NCI-H1436 (cell line): ENCODE measurements at places on chromosomes 2 and 18.
A peak's percentile ranks its signal among the peaks of the same experiment; 100 is the strongest.

DNA sequence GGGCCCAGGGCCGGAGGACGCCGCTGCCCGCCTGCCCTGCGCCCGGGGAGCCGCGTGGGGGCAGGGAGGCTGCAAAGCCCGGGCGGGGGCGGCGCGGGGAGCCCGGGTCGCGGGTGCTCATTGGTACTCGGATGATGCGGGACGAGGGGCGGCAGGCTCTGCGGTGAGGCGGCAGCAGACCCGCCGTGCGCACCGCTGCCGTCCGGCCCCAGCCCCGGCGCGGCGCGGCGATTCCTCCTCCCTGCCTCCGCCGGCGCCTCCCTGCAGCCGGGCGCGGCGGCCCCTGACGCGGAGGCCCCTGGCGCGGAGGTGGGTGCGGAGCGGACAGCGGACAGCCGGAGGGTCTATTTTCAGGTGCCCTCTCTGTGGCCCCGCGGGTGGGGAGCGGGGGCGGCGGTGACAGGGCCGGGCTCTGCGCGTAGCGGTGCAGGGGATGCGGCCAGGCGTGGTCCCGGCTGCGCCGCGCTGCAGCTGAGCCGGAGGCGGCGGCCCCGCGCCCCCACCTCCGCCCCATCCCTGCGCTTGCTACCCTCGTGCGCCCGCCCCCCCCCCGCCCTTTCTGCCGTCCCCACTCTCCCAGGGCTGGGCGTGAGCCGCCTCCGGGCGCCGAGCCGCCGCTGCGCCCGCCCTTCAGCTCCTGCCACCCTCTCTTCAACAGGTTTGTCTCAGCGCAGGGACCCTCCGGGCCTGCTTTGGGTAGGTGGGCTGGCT lies 640 bp downstream of the SPTBN1 start:
- peak; percentile 64 for DNase-seq

DNA sequence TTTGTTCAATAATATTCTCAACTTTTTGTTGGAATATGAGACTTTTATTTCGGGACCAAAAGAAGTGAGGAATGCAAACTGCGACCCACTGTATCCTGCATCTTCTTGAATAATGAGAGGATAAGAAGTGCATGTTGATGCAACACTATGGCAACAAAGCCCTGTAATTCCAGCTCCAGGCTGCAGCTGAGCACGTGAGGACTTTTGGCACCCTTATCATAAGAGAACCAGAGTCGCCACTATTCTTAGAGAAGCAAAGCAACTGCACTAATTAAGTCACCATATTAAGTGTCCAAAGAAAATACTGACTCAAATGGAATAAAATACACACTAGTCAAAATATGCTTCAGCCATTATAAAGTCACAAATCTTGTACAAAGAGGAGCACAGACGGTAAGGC lies 65.8 kb downstream of the FAM210A start:
- DNase-seq: no peak

GRCh38 chr2:11344342-11344955 lies at the start of gene ROCK2:
Gene ROCK2, minus strand, starts transcription at chr2:11344636. Its CDS starts 500 bp downstream, at chr2:11344136.
- peak; percentile 69 for DNase-seq

DNA sequence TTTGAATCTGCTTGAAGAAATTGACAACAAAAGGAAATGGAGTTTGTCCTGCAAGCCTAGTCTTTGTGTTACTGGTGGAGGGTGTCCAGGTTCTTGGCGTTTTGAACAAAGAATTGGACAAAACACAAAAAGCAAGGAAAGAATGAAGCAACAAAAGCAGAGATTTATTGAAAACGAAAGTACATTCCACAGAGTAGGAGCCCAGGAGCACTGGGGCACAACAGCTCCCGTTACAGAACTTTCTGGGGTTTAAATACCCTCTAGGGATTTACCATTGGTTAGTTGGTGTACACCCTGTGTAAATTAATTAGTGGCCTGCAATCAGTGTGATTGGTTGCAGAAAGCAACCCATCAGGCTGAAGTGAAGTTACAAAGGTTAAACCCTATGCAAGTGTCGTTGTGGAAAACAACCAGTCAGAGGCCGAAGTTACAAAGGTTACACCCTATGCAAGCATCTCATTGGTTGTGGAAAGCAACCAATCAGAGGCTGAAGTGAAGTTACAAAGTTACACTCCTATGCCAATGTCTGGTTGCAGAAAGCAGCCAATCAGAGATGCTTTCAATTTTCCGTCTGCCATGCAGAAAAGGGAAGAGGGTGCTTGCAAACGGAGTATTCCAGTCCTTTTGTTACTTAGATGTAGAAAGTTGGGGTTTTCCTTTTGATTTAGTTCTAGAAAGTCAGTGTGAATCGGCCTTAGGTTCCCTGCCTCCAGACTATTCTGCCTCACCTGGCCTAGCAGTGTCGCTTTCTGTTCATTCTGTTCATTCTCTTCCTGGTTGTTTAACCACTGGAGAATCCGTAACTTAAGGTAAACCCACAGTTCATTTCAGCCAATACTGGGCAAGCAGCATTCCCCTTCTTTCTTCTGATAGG lies 47.6 kb upstream of the PTH2R start:
- DNase-seq: no peak

DNA sequence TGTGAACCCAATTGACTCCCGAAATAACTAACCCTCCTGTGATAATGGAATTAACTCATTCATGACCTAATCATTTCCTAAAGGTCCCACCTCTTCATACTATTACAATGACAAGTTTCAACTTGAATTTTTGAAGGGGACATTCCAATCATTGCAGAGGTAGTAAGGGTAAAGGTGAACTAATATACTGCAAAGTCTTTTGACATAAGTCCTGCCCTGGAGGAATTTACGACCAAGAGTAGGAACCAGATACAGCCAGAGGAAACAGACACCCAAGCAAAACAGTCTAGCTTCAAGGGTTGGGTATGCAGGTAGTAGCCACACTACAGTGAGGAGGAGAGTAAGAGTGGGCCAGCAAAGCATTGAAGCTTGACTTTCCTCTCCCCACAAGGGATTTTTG lies 1.2 kb upstream of the SRBD1 start:
- no peak for DNase-seq

DNA sequence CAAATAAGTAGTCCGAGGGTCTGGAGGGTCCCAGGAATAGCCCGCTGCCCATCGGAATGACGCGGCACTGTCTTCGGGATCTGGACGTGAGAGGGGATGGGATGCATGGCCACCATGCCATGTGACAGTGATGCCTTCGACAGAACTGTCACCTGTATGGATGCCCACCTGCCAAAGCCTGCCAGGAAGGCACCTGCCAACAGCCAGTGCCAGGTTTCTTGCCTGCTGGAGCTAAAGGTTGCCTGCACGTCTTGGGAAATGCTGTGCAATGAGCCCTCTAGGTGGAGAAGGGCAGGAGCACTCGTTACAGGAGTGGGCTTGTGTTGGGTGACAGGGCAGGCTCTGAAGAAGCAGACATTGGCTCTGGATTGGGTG lies 20.5 kb downstream of the GPR35 start:
- DNase-seq: no peak

GRCh38 chr2:237702441-237703391 lies 75.3 kb downstream of the LRRFIP1 start:
- no peak for DNase-seq

DNA sequence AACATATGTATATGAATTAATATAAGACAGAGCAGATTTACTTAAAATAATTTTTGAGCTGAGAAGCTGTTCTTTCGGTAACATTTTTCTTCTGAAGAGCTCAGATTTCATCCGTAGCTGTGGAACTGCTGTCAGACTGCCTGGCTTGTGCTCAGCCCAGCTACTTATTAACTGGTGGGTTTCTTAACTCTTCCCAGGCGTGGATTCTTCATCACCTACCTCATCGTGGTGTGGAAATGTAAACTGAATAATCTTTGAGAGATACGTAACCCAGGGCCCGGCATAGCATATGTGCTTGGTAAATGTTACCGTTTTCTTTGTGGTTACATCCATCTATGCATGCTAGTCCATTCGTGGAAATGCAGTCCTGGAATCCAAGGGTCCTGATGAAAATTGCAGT lies 145.0 kb downstream of the MCFD2 start:
- no peak for DNase-seq

DNA sequence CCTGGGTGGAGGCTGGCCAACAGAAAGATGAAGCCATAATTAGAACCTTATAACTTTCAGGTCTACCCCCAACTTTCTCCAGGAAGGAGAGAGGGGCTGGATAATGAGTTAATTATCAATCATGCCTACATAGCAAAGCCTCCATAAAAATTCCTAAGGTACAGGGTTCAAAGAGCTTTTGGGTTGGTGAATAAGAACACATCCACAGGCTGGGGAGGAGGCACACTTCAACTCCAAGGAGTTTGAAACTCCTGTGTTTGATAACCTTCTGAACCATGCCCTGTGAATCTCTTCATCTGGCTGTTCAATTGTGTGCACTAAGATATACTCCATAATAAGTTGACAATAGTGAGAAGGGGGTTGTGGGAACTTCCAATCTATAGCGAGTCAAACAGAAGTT lies 552.3 kb downstream of the TDRD15 start:
- no peak for DNase-seq

- DNase-seq: no peak
These were observed 85.5 kb downstream of the SOWAHC start for GRCh38 chr2:109699646-109700045.

DNA sequence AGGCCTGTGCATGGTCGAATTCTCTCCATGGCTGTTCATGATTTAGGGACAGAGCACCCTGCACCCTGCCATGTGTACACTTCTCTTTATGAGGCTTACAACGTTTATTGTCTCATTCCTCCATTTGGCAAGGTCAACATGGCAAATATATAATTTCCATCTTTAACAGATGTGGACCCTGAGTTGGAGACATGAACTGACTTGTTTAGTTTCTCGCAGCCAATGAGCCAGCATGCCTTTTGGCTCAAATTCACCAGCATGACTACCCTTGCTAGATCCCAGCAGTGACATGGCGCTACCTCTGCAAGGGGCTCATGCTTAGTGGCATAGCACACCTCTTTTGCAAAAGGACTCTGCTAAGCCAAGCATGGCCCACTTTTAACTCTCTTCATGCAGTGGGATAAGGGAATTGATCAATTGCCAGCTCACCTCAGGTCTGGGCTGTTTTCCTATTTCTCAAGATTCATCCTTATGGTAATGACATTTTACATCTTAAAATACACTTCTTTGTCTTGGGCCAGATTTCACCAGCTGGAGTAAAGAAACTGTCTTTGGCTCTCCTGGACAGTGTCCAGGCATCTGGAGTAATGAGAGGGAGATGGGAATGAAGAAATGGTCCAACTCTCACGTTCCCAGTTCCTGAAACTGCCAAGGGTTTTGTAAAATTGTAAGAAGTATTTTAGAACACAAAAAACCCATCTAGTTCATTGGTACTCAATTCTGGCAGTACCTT lies 159.5 kb downstream of the SETBP1 start:
- no peak for DNase-seq

DNA sequence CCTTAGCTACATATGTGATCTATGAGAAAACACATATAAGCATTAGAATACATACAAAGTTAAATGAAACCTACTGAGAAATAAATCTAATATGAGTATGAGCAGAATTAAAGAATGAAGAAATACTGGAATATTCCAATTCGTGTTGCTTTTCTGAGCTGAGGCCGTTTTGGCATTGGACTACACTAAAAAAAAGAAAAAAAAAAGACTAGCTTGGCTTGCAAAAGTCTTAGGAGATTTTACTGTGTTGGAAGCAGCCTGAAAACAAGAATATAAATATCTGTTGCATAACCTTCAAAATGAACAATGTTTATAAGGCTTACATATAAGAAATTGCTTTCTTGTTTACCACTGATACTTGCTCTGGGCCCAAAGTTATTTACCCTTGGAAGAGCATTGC lies 562.8 kb downstream of the TMEM182 start:
- DNase-seq: no peak

- DNase-seq: no peak
These were observed 4.9 kb downstream of the GPR55 start for GRCh38 chr2:230920167-230920566.

DNA sequence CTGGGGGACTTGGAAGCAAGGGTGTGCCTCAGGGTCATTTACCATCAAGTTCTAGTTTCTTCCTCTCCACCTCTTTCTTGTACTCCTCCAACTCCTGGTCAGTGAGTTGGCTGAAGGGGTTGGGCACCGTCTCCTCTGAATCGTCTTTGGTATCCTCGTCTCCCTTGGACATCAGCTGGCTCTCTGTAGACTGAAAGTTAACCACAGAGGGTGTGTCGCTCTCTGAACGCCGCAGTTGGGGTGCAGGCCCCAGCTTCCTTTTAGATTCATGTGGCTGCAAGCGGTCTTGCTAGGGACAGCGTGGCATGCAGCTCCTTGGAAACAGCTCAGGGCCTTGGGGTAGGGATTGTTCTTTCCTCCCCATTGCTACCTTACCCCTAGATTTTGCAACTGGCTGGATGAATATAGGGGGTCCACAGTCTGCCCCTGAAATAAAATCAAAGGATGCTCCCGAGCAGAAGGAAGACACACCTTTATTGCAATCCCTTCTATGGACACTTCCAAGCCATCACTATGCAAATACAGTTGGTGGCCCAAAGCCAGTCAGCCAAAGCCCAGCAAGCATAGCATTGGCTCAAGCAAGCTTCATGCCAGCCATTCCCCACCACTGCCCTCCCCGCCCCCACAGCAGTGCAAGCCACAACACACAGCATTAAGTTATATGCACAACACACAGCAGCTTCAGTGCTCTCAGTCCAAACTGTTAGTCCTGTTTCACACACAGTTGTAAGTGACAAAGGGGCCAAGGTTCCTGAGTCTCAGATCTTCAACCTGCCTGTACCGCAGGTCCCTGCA lies 93.2 kb downstream of the ADD2 start:
- DNase-seq: no peak

- peak; percentile 36 for DNase-seq
These were observed 7.3 kb upstream of the PLEK start for GRCh38 chr2:68357605-68358337.

DNA sequence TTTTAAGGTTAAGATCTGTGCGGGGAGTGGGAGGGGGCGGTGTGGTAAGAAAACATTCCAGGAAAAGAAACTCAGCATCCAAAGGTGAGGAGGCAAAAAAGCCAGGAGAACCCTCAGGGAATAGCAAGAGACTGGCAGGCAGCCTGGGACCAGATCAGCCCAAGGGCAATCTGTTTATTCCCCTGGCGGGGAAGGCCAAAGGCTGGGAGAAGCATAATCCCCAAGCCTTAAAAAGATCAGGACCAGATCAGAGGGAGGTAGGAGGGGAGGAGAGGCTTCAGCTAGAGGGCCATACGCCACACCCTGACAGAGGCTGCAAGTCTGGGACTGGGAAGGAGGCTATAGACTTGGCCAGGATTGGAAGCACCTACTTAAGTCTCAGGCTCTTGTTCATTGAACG lies 163.0 kb upstream of the PXDN start:
- DNase-seq: no peak

DNA sequence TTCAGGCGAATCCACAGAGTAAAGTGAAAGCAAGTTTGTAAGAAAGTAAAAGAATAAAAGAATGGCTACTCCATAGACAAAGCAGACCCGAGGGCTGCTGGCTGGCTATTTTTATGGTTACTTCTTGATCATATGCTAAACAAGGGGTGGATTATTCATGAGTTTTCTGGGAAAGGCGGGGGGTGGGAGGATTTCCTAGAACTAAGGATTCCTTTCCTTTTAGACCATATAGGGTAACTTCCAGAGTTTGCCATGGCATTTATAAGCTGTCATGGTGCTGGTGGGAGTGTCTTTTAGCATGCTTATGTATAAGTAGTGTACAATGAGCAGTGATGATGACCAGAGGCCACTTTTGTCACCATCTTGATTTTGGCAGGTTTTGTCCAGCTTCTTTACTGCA lies 59.8 kb downstream of the SLC4A3 start:
- DNase-seq: no peak

- DNase-seq: no peak
These were observed 44.2 kb upstream of the MFF start for GRCh38 chr2:227280895-227281294.

GRCh38 chr2:208798698-208799097 lies 392.1 kb downstream of the PTH2R start:
- DNase-seq: no peak
